H1 (cell line): ENCODE measurements at places on chromosomes 11 and 22. TPM values are rescaled to one million over a fixed set of nuclear protein-coding genes. Genes with fewer than 3 reads are reported as not detected.

SYCE3 gene
- total RNA-seq = not detected in 2 replicates

SLC22A6 gene
- not detected in 2 replicates for total RNA-seq

PCSK7 gene
- total RNA-seq = 38.5 and 45.6 TPM in 2 replicates

CLDN25 gene
- total RNA-seq = not detected in 2 replicates

CLCF1 gene
- total RNA-seq = 0.32 and 0.57 TPM in 2 replicates

APOA5 gene
- 0.15 and 0.21 TPM in 2 replicates for total RNA-seq

RASSF10 gene
- total RNA-seq = 1.5 and 1.8 TPM in 2 replicates

FOXRED1 gene
- total RNA-seq = 48.5 and 48.8 TPM in 2 replicates

GPR83 gene
- total RNA-seq = 1.3 and 1.5 TPM in 2 replicates

FDX1 gene
- 9.4 and 9.6 TPM in 2 replicates for total RNA-seq

LZTR1 gene
- 29.8 and 31.0 TPM in 2 replicates for total RNA-seq

GSTT2 gene
- total RNA-seq = 1.1 and 1.9 TPM in 2 replicates

APBB1 gene
- 23.6 and 23.9 TPM in 2 replicates for total RNA-seq

CEP126 gene
- 1.3 and 1.9 TPM in 2 replicates for total RNA-seq

DCHS1 gene
- total RNA-seq = 10.5 and 11.3 TPM in 2 replicates

CSTPP1 gene
- 24.2 and 26.2 TPM in 2 replicates for total RNA-seq

SPA17 gene
- total RNA-seq = 4.2 and 5.2 TPM in 2 replicates

LRRC55 gene
- total RNA-seq = 1.1 and 1.4 TPM in 2 replicates

SUSD2 gene
- total RNA-seq = 1.5 and 2.0 TPM in 2 replicates

MOGAT2 gene
- not detected in 2 replicates for total RNA-seq

REXO2 gene
- 109 and 111 TPM in 2 replicates for total RNA-seq

FOLR1 gene
- 0.55 TPM in 1 of 2 replicates, not detected in the other for total RNA-seq

MRGPRF gene
- total RNA-seq = 11.0 and 11.9 TPM in 2 replicates

HBB gene
- total RNA-seq = not detected in 2 replicates

ACR gene
- total RNA-seq = 0.56 TPM in 1 of 2 replicates, not detected in the other

MN1 gene
- 4.9 and 5.2 TPM in 2 replicates for total RNA-seq

F2 gene
- not detected in 2 replicates for total RNA-seq

TNNI2 gene
- not detected in 2 replicates for total RNA-seq

MEI1 gene
- total RNA-seq = 0.36 and 0.54 TPM in 2 replicates

GUCY1A2 gene
- total RNA-seq = 1.6 and 1.9 TPM in 2 replicates

ISX gene
- not detected in 2 replicates for total RNA-seq

SLC22A25 gene
- total RNA-seq = not detected in 2 replicates

SPDYC gene
- not detected in 2 replicates for total RNA-seq

DRD4 gene
- 3.3 and 3.4 TPM in 2 replicates for total RNA-seq

MMP7 gene
- not detected in 2 replicates for total RNA-seq

TESMIN gene
- 59.5 and 61.1 TPM in 2 replicates for total RNA-seq

FOXRED2 gene
- total RNA-seq = 27.8 and 31.5 TPM in 2 replicates

NAALAD2 gene
- total RNA-seq = 3.9 and 4.1 TPM in 2 replicates

ACTN3 gene
- 28.2 and 30.8 TPM in 2 replicates for total RNA-seq

SCGB1C1 gene
- not detected in 2 replicates for total RNA-seq

CCDC87 gene
- total RNA-seq = 0.99 and 1.1 TPM in 2 replicates

CALCA gene
- 0.50 and 0.61 TPM in 2 replicates for total RNA-seq

OR2AT4 gene
- not detected in 2 replicates for total RNA-seq

MIAT gene
- total RNA-seq = 33.8 and 36.0 TPM in 2 replicates

KRTAP5-1 gene
- not detected in 2 replicates for total RNA-seq

KRTAP5-11 gene
- total RNA-seq = not detected in 2 replicates

APOBEC3A gene
- not detected in 2 replicates for total RNA-seq

PRCP gene
- total RNA-seq = 62.6 and 63.8 TPM in 2 replicates

INPP5J gene
- 6.0 and 6.4 TPM in 2 replicates for total RNA-seq

SYNGR1 gene
- total RNA-seq = 32.5 and 32.7 TPM in 2 replicates

IGLL1 gene
- not detected in 2 replicates for total RNA-seq

SCN4B gene
- 2.0 and 2.8 TPM in 2 replicates for total RNA-seq

MYBPC3 gene
- not detected in 2 replicates for total RNA-seq

KIRREL3 gene
- total RNA-seq = 0.32 and 0.36 TPM in 2 replicates
